ENCODE measurements at places on chromosomes 3 and 15.

- H3K4me3 ChIP-seq: no peak overlapping the region
- no peaks in the 10 kb centered on the region for H3K27me3 ChIP-seq
- no peaks in the 10 kb centered on the region for H3K36me3 ChIP-seq
- no peak overlapping the region for H3K27ac ChIP-seq
- DNase-seq: no peak
Observed at GRCh38 chr3:146326875-146327543, 76.1 kb upstream of the PLSCR4 start.

GRCh38 chr3:34109846-34110245 lies 311.4 kb downstream of the PDCD6IP start:
- H3K4me3 ChIP-seq: no peak overlapping the region
- no peaks in the 10 kb centered on the region for H3K36me3 ChIP-seq
- H3K27me3 ChIP-seq: no peaks in the 10 kb centered on the region
- H3K4me1 ChIP-seq: peaks cover 15% of the 10 kb centered on the region

GRCh38 chr3:152550284-152550683 lies 281.6 kb downstream of the MBNL1 start:
- no peaks in the 10 kb centered on the region for H3K36me3 ChIP-seq
- H3K27ac ChIP-seq: no peak overlapping the region
- no peaks in the 10 kb centered on the region for H3K27me3 ChIP-seq

GRCh38 chr3:3189102-3189727 lies 9.7 kb upstream of the CRBN start:
- no peaks in the 10 kb centered on the region for H3K4me1 ChIP-seq
- no peak overlapping the region for H3K4me3 ChIP-seq
- DNase-seq: no peak
- H3K27me3 ChIP-seq: peaks cover 29% of the 10 kb centered on the region

GRCh38 chr3:60557122-60557521 lies 694.1 kb downstream of the FHIT start:
- no peak for DNase-seq
- no peaks in the 10 kb centered on the region for H3K27me3 ChIP-seq
- peaks cover 15% of the 10 kb centered on the region for H3K4me1 ChIP-seq
- no peaks in the 10 kb centered on the region for H3K36me3 ChIP-seq
- no peak overlapping the region for H3K27ac ChIP-seq
- no peak overlapping the region for H3K4me3 ChIP-seq

DNA sequence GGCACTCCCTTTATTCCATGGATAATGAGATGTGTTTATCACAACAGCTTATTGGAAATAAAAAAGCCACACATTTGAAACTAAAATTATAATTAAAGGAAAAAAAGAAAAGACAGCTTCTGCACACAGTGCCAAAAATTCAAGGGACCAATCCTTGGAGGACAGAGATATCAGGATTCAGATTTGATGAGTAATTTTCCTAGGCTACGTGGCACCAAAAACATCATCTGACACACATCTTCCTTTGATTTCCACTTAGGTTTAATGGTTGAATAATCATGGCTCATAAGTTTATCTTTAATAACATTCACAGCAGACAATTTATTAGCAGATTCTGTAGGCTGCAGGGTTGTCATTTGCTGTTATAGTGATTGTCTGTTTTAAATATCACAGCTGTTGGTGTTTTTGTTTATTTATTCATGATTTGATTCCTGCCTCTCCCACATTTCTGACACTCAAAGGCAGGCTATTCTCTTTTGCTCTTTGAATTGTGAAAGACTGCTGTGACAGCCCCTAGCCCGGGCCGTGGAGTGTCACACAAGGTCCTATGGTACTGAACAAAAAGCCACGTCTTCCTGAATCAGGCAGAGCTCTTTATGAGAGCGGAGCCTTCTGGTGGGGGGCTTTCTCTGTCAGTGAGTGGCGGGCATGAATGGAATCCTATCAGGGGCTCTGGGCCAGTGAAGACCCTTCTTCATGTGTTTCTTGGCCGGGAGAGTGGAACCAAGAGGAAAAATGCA lies 708.5 kb downstream of the SQOR start:
- H3K4me1 ChIP-seq: no peaks in the 10 kb centered on the region
- no peak for DNase-seq
- H3K36me3 ChIP-seq: no peaks in the 10 kb centered on the region
- no peak overlapping the region for H3K27ac ChIP-seq
- H3K27me3 ChIP-seq: no peaks in the 10 kb centered on the region

DNA sequence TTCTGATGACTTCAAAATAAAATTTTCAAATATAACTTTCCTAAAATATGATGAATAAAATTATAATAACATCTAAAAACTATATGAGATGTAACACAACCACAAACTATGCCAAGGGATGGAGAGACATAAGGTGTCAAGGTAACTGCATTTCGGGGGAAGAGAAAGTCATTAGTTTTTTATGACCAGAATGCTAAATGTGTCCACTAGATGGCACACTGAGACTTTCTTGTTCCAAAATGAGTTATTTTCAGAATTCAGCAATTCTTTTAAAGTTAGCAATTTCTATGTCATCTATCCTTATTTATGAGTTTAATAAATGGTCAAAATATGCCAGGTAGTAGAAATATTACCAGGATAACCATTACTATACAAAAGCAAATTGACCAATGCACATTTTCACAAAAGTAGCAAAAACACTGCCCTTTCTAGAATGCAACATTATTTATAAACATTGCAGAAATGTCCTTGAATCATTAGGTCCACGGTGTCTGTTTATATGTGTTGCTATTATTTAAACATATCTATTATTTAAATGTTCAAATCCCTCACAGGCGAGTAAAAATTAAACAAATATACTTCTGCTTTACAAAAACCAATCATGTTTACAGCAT lies 374.2 kb downstream of the PLCL2 start:
- H3K36me3 ChIP-seq: peaks cover 6% of the 10 kb centered on the region
- no peaks in the 10 kb centered on the region for H3K27me3 ChIP-seq
- no peak overlapping the region for H3K27ac ChIP-seq

GRCh38 chr3:153614140-153614539 lies 452.1 kb downstream of the RAP2B start:
- no peak overlapping the region for H3K27ac ChIP-seq
- H3K36me3 ChIP-seq: no peaks in the 10 kb centered on the region
- H3K4me3 ChIP-seq: no peak overlapping the region
- no peak for DNase-seq
